ENCODE measurements at places on chromosomes 7 and 10.

GRCh38 chr7:80312139-80312661, 177.6 kb downstream of the GNAI1 start:
- DNase-seq = no peak

- no peak for DNase-seq
Measured at GRCh38 chr10:4503076-4503475, 322.9 kb upstream of the AKR1E2 start.

DNA sequence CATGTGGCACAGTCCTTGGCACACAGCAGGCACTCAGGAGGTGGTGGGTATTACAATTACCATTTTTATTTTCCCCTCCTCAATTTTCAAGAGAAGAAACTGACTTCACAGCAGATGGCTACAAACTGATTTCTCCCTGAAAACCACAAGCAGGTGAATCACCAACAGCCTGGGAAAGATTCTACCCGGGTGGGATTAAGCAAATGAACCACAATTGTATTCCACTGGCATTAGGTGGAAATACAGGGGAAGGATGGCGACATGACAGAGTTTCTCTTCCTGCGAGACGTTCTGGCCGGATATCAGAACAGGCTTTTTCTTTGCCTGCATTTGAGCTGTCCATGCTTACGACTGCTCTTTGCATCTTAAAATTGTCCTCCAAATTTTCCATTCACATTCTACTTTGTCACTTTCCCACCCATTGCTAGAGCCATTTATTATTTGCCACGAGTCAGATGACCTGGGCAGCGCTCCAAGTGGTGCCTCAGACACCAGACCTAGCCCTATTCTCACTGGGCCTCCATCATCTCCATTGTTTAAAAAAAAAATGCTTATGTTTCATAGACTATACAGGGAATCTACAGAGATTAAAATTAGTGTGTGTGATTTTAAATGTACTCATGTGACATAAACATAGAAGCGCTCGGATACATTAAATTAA, 4.6 kb downstream of the DENND11 start:
- no peak for DNase-seq

DNA sequence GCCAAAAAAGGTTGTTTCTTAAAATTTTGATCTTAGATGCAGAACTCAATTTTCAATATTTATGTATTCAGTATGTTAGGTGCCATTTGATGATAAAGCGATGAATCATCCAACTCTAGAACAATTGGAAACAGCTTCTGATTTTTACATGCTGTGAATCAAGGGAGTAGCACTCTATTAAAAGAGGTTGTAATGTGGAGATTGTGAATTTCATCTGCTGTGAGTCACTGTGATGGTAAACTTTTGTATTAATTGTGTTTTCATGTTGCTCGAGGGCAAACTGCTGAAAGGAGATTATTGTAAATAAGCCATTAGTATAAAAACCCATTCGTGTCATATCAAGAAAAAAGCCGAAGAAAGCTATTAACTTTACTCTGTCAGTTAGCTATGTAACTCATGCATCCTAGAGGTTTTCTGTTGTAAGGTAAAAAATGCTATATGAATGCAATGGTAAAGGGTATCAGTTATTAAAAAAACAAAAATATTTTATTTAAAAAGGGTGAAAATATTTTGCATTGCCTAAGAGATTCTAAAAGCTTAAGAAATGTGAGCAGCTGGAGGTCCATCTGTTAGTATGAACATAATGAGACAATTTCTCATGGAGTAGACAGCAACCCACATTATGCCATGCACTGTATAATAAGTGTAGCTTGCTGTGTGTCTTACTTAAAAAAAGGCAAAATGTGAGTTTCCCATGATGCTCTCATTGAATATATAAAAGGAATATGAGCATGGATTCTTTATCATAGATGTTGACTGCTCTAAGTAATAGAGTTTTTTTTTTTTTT, 511.0 kb upstream of the PCDH15 start:
- DNase-seq = no peak

GRCh38 chr10:102691285-102692066, 22.7 kb downstream of the ARL3 start:
- DNase-seq = no peak

DNA sequence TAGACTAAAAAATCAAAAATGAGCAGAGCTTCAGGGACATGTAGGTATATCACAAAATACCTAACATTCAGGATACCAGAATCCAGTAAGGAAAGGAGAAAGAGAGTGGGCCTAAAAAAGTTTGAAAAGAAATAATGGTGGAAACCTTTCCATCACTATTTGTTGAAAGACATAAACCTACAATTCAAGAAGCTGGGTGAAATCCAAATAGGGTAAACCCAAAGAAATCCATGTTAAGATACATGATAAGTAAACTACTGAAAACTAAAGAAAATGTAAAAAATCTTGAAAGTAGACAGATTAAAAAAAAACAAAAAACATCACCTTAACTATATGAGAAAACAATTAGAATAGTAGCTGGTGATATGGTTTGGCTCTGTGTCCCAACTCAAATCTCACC, 76.7 kb upstream of the COMTD1 start:
- no peak for DNase-seq

DNA sequence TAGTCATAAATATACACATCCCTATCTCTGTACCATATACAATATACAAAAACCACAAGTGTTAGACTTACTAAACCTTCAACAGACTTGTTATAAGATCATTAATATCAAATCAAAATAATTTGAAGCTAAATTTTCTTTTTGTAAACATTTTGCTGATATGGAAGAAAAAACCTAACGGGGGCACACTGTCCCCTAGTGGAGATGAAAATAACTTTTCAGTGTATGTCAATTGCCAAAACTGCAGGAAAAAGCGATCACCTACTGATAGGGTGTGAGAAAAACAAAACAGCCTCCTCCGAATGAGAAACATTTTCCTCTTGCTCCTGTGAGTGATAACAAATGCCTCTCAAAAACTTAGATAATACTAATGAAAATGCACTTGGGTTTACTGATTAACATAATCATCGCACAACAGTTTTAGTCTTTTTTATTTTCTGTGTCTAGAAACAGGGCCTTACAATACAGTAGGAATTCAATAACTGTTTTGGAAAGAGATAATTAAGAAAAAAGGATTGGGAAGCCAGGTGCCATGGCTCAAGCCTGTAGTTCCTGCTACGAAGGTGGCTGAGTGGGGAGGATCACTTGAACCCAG, 322.7 kb downstream of the CRPPA start:
- no peak for DNase-seq

- no peak for DNase-seq
Measured at GRCh38 chr10:1142596-1142995, 86.4 kb downstream of the WDR37 start.

GRCh38 chr7:191105-191980, 1.0 kb upstream of the FAM20C start:
- no peak for DNase-seq

DNA sequence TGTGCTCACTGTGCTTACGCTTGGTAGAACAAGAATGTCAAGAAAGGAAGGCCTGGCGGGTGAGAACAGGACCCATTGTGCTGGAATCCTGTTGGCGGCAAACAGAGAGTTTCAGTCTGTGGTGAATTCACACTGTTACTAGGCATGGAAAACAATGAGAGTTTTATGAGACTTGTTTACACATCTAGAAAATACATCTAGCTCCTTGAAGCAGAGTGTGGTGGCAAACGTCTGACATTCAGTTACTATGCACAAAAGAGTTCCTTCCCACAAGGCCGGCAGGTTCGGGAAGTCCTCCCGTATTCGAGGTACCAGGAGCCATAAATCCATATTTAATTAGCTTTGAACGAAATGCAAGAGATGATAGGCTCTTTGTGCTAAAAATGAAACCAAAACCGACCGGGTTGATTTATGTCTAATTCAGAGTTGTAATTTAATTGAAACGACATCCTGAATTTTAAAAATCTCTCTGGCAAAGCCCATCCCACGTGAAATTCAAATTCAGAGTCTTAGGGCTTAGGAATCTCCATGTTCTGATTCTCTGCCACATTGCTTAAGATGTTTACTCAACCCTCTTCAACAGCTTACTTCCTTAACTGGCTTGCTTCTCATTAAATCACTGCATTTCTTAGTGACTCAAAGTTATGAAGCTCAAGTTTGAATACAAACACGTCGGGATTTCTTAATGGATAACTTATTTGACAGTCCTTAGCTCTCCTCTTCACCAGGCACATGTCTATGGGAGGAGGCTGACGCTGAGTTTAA, 299.9 kb upstream of the PITRM1 start:
- DNase-seq = no peak

DNA sequence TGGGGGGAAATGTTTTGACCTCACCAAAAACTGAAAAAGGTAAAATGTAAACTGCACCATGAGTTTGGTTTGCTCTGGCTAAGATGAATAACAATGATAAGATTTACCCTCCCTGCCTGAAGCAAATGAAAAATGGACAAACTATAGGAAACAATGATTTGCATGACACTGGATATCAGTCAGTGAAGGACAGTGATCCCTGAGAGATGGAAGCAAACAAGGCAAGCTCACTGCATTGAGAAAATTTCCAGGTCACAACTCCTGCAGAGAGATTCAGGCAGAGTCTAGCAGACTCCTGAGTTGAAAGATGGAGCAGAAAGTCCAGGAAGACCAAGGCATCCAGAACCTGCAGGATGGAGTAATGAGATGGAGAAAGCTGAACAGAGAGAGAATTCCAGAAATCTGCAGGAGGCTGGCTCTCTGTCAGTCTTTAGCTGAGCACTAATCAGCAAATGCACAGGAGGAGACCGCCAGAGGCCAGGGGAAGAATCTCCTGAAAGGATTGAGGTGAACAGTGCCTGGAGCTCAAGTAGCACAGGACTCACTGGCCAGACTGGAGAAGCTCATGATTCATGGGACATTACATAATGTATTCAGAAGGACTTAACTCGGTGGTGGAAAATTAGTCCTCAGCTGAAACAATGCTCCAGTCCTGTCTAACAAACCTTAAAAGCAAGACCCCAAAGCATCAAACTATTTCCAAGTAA, 51.2 kb upstream of the PALS2 start:
- DNase-seq = no peak

GRCh38 chr10:48512861-48513260, 92.0 kb downstream of the ARHGAP22 start:
- no peak for DNase-seq

GRCh38 chr10:37856881-37857286, 526 bp downstream of the ZNF248 start:
- DNase-seq = peak; percentile 17
